ENCODE measurements at places on chromosomes 5 and 9. TPM values are rescaled to one million over a fixed set of nuclear protein-coding genes. Genes with fewer than 3 reads are reported as not detected.

Gene TSLP
- 2.8 TPM for polyA plus RNA-seq

Gene NFIB
- polyA plus RNA-seq = 36.3 TPM

DNA sequence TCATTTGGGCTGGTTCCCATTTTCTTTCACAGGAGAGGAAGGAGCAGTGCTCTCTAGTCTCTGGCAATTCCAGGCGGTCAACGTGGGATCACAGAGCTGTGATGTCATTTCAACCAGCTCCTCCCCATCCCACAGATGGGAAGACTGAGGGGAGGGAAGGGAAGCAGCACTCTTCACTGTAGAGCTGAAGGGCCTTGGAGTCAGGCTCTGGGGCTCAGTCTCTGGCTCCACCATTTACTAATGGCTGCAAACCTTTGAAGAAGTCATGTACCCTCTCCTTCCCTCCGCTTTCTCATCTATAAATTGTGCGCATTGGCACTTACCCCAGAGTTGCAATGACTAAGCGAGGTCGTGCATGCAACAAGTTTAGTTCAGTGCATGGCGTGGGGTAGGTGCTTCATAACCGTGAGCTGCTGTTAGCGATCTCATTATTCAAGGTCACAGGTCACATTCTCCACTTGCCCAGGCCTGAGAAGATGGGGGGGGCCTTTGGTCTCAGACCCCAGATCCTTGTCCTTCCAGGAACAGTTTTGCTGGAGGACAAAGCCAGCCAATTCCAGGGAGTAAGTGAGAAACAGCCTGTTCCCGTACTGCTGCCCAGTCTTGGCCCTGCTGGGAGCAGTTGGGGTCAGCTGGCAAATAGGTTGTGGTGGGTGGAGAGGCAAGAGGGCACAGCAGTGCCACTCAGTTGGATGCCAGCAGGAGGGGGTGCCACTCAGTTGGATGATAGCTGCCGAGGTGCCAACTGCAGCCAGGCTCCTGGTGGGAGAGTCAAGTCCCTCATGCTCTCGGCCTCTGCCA lies 136.7 kb downstream of the RGS3 start:
- no peak for DNase-seq

DNA sequence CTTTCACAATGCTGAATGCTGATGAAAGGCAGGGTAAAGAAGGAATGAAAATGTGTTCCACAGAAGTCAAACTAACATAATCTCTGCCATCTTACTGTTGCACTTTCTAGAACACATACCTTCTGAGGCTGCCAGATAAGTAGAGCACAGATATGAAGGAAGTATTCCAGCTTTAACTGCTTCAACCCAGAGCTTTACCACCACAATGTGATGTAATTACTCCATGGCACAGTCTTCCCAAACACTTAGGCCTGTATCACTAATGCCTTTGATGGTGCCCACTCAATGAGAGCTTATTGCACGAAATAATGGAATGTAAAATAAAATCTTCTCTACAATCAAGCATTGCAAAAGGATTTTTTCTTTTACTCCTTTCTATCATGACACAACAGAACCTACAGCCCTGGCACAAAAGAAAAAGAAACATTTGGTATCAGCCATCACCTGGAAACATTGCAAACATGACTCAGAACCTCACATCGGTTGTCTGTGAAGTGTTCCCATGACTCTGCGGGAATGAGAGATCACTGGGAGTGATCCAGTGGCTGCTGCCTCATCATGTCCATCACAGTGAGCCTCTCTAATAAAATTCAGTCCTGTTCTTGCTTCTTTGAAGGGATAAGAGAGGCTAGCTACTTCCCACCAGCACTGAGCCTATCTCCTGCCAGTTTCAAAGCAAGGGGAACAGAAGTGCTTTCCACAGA lies 385.8 kb downstream of the EFNA5 start:
- DNase-seq = no peak

- no peak for DNase-seq
Measured at GRCh38 chr9:83655433-83655832, 32.5 kb downstream of the IDNK start.

GRCh38 chr9:624935-625500 lies 216.5 kb upstream of the DMRT1 start:
- DNase-seq = no peak

DNA sequence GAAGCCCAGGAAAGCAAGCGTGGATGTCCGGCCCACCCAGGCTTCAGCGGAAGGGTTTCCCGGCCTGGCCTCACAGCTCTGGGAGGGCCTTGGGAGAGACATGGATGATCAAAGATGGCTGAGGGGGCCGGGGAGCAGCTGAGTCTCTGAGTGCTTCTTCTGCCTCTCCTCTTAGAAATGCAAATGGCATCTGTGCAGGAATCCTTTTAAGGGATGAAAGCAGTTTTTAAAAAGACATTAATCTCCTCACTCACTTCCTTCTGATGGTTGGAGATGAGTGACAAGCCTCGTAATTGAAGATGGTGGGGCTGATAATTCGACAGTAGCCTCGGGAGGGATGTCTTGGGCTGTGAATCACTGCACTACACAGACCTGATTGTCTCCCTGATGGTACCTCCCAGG lies 24.3 kb upstream of the PITX1 start:
- DNase-seq = no peak

GRCh38 chr5:16909464-16909863 lies 26.6 kb downstream of the MYO10 start:
- no peak for DNase-seq
